H54 (cell line): ENCODE measurements at places on chromosomes 2 and 18.

GRCh38 chr2:226733189-226733858 lies 66.3 kb downstream of the IRS1 start:
- DNase-seq: no peak

- DNase-seq: no peak
These were observed 245.6 kb downstream of the CDH20 start for GRCh38 chr18:61578846-61579245.

GRCh38 chr18:80171054-80171872 lies 62.2 kb downstream of the ADNP2 start:
- peak; percentile 32 for DNase-seq

DNA sequence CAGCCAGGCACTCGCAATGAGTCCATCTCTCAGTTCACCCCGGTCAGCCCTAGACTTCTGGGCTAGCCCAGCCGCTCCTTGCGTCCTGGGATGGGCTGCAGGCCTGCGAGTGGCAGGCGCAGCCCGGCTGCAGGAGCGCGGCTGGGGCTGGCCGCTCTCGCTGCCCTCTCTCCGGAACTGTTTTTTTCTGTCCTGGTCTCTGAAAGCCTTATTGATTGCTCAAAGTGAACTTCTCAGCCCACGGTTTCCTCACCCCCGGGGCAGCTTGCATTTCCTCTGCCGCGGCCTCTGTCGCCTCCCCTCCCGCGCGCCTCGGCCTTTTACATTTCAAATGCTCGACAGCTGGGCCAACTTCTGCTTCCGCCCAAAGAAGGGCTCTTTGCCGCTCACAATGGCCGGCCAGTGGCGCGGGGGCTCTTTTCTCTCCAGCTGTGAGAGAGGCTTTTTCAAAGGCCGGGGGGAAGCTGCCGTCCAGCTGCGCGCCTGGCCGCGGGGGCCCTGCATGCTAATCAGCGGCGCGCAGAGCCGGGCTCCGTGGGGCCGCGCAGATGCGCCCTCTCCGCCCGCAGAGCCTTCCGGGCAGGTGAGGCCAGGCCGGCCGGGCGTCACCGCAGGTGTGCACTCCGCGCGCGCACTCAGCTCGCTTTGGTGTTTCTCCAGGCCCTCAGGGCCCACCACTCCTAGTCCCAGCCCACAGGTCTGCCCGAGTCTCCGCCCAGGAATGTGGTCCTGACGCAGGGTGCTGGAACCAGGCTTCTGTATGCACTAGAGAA lies 513.8 kb downstream of the RNF144A start:
- DNase-seq: no peak

DNA sequence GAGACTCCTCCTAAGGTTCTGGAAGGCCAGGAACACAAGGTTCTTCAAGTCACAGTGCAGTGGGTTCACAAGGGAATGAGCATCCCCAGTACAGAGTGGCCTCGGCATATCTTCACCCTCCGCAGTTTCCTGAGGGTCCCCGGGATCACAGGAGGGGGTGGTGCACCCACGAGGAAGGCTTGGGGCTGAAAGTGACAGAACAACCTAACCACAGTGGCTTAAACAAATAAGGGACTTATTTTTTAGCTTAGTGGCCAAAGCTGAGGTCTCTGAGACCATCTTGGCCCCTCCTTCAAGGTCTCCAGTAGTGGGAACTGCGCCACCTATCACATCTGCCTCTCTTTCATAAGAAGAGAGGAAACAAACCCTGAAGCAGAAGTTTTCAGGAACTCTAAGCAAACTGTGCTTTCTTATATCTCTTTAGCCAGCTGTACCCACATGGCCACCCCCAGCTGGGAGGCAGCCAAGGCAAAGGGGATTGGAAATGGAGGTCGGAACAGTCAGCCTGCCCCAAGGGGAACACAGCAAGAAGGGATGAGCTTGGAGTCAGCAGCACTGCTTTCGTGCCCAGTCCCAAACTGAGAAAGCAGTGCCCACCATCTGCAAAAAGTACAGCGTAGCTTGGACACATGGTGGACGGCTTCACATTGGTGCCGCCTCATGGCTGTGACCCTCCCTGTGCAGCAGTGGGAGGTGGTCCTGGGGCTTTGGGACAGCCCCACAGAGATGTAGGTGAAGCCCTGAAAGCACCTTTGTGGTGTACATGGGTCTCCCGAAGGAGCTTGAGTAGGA lies 260.0 kb upstream of the ID2 start:
- no peak for DNase-seq

GRCh38 chr18:64110692-64111480 lies 38.0 kb downstream of the LINC00305 start:
- DNase-seq: no peak

DNA sequence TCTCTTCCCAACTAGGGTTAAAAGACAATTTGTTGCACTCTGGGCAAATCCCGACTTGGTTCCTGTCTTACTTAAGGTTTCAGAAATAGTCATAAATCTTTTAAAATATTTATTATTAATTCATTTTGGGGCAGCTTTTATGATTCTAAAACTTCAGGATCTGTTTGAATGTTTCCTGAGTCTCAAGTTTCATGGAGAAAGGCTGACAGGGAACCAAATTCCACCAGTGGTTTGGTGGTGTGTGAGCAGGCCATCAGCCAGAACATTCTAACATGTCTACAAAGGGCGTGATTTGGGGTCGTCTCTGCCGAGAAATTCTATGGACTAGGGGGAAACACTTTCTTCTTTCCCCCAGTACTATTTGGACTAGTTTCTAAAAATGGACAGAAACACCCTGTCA lies 366.4 kb downstream of the ZNF521 start:
- DNase-seq: no peak
